ENCODE measurements at places on chromosomes 6 and 20. TPM values are rescaled to one million over a fixed set of nuclear protein-coding genes. Genes with fewer than 3 reads are reported as not detected.

- DNase-seq, result no peak
- no peak overlapping the region for H3K27ac ChIP-seq
- no peak overlapping the region for H3K4me3 ChIP-seq
Measured at GRCh38 chr6:16949716-16950115, 152.1 kb upstream of the STMND1 start.

GRCh38 chr20:47353692-47354463 lies 2.6 kb downstream of the ZMYND8 start:
- no peak for DNase-seq
- peak overlapping the region; percentile 98 for H3K27ac ChIP-seq
- no peak overlapping the region for H3K4me3 ChIP-seq
- peaks cover 9% of the 10 kb centered on the region for H3K4me1 ChIP-seq
- no peaks in the 10 kb centered on the region for H3K36me3 ChIP-seq

The CTCFL gene
- total RNA-seq, result not detected

- no peak for DNase-seq
- H3K27ac ChIP-seq, result no peak overlapping the region
- H3K4me3 ChIP-seq, result no peak overlapping the region
- H3K27me3 ChIP-seq, result no peaks in the 10 kb centered on the region
- H3K4me1 ChIP-seq, result no peaks in the 10 kb centered on the region
Measured at GRCh38 chr6:40135491-40136072, 201.3 kb upstream of the MOCS1 start.

GRCh38 chr20:17624070-17624469 lies 54.2 kb downstream of the DSTN start:
- DNase-seq, result no peak
- H3K27me3 ChIP-seq, result no peaks in the 10 kb centered on the region
- H3K27ac ChIP-seq, result no peak overlapping the region
- H3K4me3 ChIP-seq, result no peak overlapping the region
- no peaks in the 10 kb centered on the region for H3K4me1 ChIP-seq

DNA sequence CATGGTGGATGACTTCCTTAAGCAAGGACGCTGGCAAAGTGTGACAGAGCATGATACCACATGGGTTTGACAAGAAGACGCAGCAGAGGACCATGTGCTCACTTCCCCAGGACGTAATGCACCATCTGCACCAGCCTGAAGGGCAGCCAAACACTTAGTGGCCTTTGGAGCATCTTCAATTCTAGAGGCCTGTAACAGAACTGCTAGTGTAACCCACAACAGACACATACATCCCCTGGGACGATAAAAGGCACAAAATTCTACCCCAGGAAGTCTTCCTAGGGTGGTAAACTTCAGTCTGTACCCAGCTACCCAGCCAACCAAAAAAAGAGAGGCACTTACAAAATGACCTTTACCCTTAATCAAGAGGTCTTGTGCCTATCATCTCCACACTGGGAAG lies 9.2 kb upstream of the CPNE1 start:
- H3K4me3 ChIP-seq, result no peak overlapping the region
- H3K27me3 ChIP-seq, result no peaks in the 10 kb centered on the region
- H3K36me3 ChIP-seq, result peaks cover 22% of the 10 kb centered on the region

DNA sequence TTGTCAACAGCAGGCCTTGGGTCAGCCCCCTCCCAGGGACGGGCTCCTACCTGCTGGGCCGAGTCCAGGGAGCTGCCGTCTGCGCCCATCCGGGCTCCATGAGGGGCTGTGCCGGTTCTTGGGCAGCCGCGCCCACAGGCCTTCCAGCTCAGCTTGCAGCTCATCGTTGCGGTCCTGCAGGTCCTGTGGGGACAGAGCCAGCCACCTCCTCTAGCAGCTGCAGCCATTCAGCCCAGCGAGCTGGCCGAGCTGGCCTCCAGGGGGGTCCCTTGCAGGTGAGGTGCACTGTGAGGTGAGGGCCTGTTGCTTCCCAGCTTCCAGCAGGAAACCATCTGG lies 74.4 kb downstream of the GINS1 start:
- no peak overlapping the region for H3K27ac ChIP-seq
- no peaks in the 10 kb centered on the region for H3K27me3 ChIP-seq
- DNase-seq, result no peak
- no peaks in the 10 kb centered on the region for H3K4me1 ChIP-seq
- H3K4me3 ChIP-seq, result no peak overlapping the region

GRCh38 chr6:103105686-103106085 lies 1712.2 kb downstream of the GRIK2 start:
- no peaks in the 10 kb centered on the region for H3K27me3 ChIP-seq
- H3K27ac ChIP-seq, result no peak overlapping the region
- no peak for DNase-seq
- no peaks in the 10 kb centered on the region for H3K4me1 ChIP-seq
- no peak overlapping the region for H3K4me3 ChIP-seq
- H3K36me3 ChIP-seq, result no peaks in the 10 kb centered on the region

The CCN5 gene
- 355 TPM for total RNA-seq

The NKX2-2 gene
- total RNA-seq, result not detected

The ELOVL4 gene
- total RNA-seq, result 0.90 TPM

The C6orf15 gene
- not detected for total RNA-seq

The AURKA gene
- total RNA-seq, result 0.42 TPM

GRCh38 chr6:132131758-132132157 lies 180.6 kb upstream of the CCN2 start:
- H3K4me1 ChIP-seq, result peaks cover 33% of the 10 kb centered on the region
- H3K27ac ChIP-seq, result peak overlapping the region; percentile 82
- H3K27me3 ChIP-seq, result no peaks in the 10 kb centered on the region

DNA sequence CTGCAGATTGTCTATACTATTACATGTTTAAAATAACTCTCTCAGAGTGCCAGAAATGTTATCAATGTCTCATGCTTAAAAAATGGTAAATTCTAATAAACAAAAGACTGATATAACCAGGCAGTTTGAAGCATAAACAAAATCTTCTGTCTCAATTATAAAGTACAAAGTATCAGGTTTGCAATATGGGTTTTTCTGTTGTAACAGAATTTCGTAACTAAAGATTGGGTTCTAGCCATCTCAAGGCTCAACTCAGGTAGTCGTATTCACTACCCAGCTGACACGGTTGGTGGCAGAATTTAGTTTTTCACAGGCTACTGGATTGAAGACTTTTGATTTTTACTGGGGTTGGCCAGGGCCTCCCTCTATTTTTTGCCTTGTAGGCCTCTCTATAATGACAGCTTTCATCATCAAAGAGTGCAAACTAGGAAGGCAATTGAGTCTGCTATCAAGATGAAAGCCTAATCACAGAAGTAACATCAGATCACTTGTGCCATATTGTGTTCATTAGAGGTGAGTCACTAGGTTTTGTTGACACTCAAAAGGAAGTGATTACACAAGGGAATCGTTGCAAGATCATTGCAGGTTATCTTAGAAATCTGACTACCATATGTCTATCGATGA lies 3.6 kb downstream of the CYP39A1 start:
- peaks cover 16% of the 10 kb centered on the region for H3K4me1 ChIP-seq
- no peak overlapping the region for H3K4me3 ChIP-seq

The PROKR2 gene
- total RNA-seq, result not detected

GRCh38 chr6:156508923-156509322 lies 268.3 kb upstream of the ARID1B start:
- H3K4me3 ChIP-seq, result no peak overlapping the region
- no peak overlapping the region for H3K27ac ChIP-seq
- H3K36me3 ChIP-seq, result no peaks in the 10 kb centered on the region
- no peaks in the 10 kb centered on the region for H3K27me3 ChIP-seq
- no peak for DNase-seq
- H3K4me1 ChIP-seq, result no peaks in the 10 kb centered on the region

- H3K36me3 ChIP-seq, result no peaks in the 10 kb centered on the region
- no peaks in the 10 kb centered on the region for H3K4me1 ChIP-seq
- peak within 1 kb of the TSS; percentile 91 for H3K27ac ChIP-seq
- peak within 1 kb of the TSS; percentile 71 for H3K4me3 ChIP-seq
- no peaks in the 10 kb centered on the region for H3K27me3 ChIP-seq
Measured at GRCh38 chr20:62367136-62367632, at the start of gene LAMA5. TSS of gene LAMA5 (minus strand) at chr20:62367312. CDS start at chr20:62367245, 67 bp downstream.

DNA sequence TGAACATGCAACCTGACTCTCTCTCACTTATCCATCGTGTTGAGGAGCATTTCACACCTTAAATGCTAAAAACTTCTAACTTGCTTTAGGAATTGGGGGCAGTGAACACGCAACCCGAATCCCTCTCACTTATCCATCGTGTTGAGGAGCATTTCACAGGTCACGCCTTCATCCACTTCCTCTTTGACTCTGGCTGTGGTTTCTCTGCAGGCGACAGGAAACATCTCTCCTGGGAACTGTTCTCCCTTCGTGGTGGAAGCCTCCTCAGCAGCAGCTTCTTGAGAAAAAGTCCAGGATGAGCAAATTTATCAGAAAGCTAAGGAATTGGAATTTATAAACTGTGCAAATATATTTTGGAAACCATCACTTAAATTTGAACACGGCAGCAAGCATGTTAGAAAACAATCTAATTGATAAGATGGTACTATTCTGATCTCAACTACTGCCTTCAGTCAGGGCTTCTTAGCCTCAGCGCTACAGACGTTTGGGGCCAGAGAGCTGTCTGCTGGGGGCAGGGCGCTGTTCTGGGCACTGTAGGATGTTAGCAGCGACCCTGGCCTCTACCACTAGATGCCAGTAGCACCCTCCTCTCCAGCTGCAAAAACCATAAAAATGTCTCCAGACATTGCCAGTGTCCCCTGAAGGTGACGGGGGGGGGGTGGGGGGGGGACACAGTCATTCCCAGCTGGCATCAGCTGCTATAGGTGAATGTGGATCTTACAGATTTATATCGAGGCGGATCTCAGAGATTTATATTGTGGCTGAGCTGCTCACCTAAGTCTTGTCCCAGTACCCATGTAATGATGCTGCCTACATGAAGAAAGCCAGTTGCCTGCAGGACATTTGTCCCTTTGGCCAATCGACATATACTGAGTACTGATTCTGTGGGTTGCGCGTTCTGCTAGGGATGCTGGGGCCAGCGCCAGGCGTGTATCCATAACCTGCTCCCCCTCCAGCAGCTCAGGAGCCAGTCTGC lies 26.2 kb downstream of the CTCFL start:
- no peak for DNase-seq
- H3K36me3 ChIP-seq, result no peaks in the 10 kb centered on the region
- H3K4me3 ChIP-seq, result no peak overlapping the region
- H3K4me1 ChIP-seq, result no peaks in the 10 kb centered on the region
- H3K27me3 ChIP-seq, result peaks cover 24% of the 10 kb centered on the region

DNA sequence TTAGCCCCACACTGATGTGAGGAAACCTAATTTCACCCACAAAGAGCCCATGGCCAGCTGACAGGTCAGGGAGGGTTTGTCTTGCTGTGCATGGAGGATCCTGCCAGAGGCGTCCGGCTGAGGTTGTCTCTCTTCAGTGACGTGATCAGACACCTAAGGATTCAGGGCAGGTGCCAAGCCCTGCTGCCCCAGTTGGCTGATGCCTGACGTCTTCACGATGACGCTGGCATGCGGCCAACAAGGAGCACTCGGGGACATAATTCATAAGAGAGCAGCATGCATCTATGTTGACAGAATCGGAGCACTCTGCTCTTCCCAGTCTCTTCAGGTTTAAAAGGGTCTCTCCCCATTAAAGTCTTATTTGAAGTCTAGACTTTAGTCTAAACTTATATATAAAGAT lies 47.8 kb downstream of the PSMB1 start:
- H3K4me3 ChIP-seq, result no peak overlapping the region
- no peak for DNase-seq
- H3K4me1 ChIP-seq, result no peaks in the 10 kb centered on the region
- H3K27me3 ChIP-seq, result peaks cover 9% of the 10 kb centered on the region

GRCh38 chr6:47428746-47429664 lies 48.6 kb upstream of the CD2AP start:
- no peak overlapping the region for H3K4me3 ChIP-seq
- no peak for DNase-seq
- no peak overlapping the region for H3K27ac ChIP-seq
- H3K27me3 ChIP-seq, result no peaks in the 10 kb centered on the region
- no peaks in the 10 kb centered on the region for H3K36me3 ChIP-seq
- H3K4me1 ChIP-seq, result no peaks in the 10 kb centered on the region

The OXT gene
- total RNA-seq, result not detected

The DYNLT2 gene
- total RNA-seq, result 8.4 TPM

DNA sequence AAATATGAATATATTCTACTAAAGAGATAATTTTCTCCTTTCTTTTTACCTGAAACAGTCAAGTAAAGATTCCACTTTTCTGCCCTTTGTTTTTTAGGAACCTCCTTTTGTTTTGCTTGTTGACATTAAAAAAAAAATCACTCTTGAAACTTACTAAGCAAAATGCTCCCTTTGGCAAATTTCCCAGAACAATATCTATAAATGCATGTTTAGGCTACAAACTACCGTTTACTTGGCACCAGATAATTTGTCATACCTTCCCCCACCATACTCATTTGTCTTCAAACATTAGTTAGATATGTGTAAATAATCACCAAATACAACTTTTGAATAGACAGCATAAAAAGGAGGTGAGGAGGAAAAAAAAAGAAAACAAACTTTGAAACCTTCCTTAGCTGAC lies 604.7 kb downstream of the RFPL4B start:
- no peak overlapping the region for H3K27ac ChIP-seq
- no peak for DNase-seq
- no peak overlapping the region for H3K4me3 ChIP-seq
- no peaks in the 10 kb centered on the region for H3K4me1 ChIP-seq

GRCh38 chr6:131861381-131861780 lies 53.6 kb downstream of the ENPP1 start:
- no peak overlapping the region for H3K4me3 ChIP-seq
- no peaks in the 10 kb centered on the region for H3K36me3 ChIP-seq
- peaks cover 6% of the 10 kb centered on the region for H3K4me1 ChIP-seq
- DNase-seq, result no peak
- H3K27ac ChIP-seq, result no peak overlapping the region
- no peaks in the 10 kb centered on the region for H3K27me3 ChIP-seq

DNA sequence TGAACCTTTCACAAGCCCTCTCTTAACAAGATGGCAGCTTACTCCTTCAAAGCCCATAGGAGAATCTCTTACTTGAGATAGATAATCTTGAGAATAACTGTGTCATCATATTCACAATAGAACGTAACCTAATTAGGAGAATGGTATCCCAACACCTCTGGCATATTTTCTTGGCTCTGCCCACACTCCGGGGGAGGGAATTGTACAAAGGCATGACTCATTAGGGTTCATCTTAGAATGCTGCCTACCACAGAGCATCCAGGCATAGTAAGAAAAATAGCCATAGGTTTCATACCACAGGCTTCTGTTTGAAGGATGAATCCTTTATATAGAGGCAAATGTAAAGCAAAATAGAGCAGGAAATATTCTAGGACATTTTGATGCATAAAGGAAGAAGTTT lies 1100.6 kb upstream of the CITED2 start:
- no peak for DNase-seq
- no peak overlapping the region for H3K27ac ChIP-seq
- H3K4me1 ChIP-seq, result no peaks in the 10 kb centered on the region
- no peak overlapping the region for H3K4me3 ChIP-seq

DNA sequence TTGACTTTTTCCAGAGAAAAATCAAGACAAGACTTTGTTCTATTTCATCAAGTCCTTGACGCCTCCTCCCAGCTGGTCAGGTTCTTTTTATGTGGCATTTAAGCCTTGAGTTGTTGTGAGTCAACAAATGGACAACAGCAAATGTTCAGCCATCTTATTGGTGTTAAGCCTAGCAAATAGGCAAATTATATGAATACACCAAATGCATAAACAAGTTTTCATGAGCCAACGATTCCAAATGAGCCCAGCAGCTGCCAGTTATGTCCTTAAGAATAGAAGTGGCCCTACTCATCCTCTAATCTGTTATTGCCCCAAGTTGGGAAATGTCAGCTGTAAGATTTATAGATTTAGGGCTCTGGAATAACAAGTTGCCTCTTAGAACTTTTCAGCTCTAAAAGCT lies 312.0 kb downstream of the SOX4 start:
- no peaks in the 10 kb centered on the region for H3K27me3 ChIP-seq
- H3K4me3 ChIP-seq, result no peak overlapping the region
- no peaks in the 10 kb centered on the region for H3K36me3 ChIP-seq
- no peaks in the 10 kb centered on the region for H3K4me1 ChIP-seq

GRCh38 chr20:20406306-20406705 lies 38.4 kb downstream of the INSM1 start:
- no peak for DNase-seq
- no peak overlapping the region for H3K4me3 ChIP-seq
- H3K4me1 ChIP-seq, result peaks cover 7% of the 10 kb centered on the region
- H3K27me3 ChIP-seq, result no peaks in the 10 kb centered on the region

Measured in tibial nerve (tissue), 4 donors.